CD4-positive, alpha-beta T cell treated with Interferon alpha-2 for 1 hour (primary cell): ENCODE measurements at places on chromosomes 7 and 10.

DNA sequence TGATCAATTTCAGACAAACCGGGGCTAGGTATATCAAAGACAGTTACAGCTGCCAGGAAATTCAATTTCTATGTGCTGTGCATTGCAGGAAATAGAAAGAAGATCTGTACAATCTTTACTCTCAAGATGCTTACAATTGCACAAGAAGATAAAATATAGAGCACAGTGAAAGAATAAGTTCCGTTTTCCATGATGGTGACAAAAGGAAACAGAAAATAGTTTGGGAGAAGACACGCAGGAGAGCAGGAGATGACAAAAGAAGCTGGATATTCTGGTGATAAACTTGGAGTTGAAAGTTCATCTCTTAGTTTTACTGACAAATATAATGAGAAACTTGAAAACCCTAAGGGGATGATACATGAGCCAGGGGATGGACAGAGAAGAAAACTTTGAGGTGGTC, 646.0 kb downstream of the PARD3 start:
- no peak for DNase-seq

- no peak for DNase-seq
Measured at GRCh38 chr7:127766831-127767459, 115.0 kb downstream of the SND1 start.

- no peak for DNase-seq
Measured at GRCh38 chr10:85967594-85967993, 399.0 kb downstream of the GRID1 start.

DNA sequence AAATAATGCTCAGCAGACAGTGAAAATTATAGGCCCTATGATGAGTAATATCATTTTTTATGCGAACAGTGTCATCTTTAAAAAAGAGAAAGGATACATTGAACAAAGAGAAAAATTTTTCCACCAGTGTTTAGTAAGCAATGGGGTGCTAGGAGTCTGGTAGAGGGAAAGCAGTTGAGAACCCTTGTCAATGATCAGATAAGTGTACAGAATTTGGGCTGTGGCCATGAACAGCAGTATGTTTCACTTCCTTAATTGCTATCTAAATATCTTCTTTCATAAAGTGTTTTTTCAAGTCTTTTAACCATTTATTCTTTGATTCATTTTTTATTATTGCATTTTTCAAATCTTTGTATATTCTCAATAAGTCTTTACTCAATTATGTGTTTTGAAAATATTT, 750.7 kb upstream of the KCND2 start:
- DNase-seq = no peak

DNA sequence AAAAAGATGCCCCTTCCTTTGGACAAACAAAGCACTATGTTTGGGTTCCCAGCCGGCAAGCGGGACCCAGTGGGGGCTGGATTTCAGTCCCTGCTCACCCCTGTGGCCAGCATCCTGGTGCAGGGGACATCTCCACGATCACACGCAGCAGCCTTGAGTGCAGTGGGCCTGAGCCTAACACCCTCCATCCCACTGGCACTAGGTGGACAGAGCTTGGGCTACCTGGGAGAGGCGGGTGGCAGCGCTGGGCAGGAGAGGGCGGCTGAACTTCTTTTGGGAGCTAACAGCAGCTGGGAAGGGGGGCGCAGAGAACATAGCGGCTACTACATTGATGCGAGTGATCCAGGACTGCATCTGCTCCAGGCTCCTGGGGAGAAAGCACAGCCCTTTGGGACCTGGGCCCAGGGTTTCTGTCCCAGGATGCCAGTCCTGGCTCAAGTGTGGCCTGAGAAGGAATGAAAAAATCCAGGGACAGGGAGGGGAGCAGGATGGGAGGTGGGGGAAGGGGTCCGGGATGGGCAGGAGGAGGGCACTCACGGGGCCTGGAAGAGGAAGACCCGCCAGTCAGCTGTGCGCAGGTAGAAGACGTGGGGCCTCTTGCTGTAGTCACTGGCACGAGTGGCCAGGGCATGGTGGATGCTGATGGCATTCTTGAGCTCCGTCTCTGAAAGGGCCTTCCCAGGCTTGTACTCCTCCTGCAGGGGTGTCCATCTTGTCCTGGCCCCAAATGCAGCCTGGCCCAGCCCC, 9.0 kb downstream of the NFKB2 start:
- no peak for DNase-seq

- DNase-seq = no peak
Measured at GRCh38 chr7:18096087-18096486, 68.4 kb upstream of the PRPS1L1 start.

DNA sequence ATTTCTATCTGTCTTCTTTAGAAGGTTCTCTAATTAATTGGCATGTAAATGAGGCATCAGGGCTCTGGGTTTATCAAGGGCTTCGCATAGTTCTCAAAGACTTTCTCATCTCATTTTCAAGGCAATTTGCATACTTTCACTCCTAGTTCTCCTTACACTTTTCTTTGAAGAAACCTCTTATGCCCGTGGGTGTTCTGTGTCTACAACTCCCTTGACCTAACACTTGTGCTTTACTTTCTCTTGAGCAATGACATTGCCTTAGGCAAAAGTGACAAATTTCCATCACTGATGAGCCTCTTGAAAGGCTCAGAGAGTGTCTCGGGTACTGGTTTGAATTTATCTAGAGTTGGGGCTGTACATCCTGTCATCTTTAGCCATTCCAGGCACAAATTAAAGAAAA, 74.7 kb upstream of the ITPRID1 start:
- DNase-seq = no peak

- no peak for DNase-seq
Measured at GRCh38 chr10:51699145-51699474, 285 bp downstream of the CSTF2T start.

DNA sequence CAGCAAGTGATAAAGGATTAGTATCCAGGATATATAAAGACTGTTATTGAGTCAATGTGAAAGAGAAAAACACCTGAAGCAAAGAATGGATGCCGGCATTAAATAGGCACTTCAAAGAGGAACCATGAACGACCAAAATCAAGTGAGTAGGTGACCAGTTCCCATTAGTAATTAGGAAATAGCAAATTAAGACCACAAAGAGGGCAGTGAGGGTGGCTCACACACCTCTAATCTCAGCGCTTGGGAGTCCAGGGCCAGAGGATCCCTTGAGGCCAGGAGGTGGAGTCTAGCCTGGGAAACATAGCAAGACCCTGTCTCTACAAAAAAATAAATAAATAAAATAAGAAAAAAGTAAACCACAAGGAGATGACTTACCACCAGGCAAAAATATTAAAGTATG, 1.5 kb upstream of the ANTXRL start:
- DNase-seq = no peak

DNA sequence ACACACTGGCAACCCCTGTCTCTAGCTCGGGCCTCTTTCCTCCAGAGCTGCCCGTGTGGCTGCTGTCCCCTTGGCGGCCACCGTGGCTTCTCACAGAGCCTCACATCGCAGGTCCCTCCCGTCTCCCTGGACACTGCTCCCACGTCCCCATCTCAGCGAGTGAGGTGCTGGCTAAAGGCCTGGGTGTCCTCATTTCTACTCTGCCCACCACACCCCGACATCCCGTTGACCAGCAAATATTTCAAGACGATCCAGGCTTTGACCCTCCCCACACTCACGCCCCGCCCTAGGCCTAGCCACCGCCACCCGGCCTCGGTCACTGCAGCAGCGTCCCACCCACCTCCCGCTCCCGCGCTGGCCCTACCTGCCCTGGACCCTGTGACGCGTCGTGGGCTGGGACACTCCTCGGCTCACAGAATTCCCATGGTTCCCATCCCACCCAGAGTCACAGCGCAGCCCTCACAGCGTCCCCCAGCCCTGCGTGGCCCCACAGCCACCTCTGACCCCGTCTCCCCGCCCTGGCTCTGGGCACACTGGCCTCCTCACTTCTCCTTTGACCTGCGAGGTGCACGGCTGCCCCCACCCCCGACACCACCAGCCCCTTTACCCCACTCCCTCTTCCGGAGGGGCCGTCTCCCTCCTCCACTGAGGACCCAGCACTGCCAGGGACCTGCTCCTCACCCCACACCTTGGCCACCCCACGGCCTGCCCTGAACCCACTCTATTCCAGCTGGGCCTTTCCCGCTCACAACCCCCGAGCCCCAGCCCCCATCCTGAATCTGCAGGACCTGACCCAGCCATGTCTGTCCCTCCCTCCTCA, 6.9 kb downstream of the ADAP1 start:
- no peak for DNase-seq

DNA sequence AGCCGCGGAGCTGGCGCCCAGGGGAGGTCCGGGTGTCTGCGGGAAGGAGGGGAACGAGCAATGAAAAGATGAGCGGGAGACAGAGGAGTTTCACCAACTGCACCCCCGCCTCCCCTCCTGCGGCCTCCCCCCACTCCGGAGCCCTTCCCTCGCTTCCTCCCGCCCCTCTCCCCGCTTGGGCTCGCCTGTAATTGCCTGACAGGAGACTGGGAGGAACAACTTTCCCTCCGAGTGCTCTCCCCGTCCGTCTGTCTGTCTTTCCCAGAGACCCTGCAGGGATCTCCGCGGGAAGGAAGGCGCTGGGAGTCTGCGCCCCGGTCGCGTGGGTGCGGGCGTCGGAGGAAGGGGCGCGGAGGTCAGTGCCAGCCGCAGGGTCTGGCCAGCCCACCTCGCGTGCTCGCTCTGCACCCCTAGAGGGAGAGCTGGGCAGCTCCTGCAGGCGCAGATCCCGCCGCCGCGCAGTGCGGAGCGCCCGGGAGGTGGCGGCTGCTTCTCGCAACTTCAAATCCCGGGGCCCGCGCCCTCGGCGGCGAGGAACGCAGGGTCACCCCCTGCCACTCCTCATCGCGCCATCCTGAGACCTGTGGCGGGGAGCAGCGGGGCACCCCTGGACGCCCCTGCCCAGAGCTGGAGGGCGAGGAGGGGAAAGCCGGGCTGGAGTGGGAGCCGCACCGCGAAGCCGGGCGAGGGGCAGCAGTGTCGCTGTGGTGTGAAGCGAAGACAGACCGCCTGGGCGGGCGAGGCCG, 511 bp upstream of the NRP1 start:
- DNase-seq = peak; percentile 15

DNA sequence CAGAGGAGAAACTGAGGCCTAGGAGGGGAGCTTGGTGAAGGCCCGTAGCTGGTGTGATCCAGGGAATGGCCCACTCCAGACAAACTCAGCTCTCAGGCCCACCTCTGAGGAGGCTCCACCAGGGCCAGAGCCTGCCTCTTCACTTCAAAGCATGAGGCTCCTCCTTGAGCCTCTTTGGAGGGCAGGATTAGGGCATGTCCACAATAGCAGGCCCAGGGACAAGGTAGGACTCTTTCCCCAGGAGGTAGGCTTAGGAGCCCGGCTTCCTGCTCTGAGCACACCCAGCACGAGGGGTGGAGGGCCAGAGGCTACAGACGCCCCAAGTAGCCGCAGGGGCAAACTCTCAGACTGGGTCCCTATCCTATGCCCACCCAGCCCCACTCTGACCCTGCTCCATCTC, 164.6 kb upstream of the ZMIZ1 start:
- no peak for DNase-seq

GRCh38 chr7:112892263-112892662, 102.1 kb upstream of the TMEM168 start:
- DNase-seq = no peak

DNA sequence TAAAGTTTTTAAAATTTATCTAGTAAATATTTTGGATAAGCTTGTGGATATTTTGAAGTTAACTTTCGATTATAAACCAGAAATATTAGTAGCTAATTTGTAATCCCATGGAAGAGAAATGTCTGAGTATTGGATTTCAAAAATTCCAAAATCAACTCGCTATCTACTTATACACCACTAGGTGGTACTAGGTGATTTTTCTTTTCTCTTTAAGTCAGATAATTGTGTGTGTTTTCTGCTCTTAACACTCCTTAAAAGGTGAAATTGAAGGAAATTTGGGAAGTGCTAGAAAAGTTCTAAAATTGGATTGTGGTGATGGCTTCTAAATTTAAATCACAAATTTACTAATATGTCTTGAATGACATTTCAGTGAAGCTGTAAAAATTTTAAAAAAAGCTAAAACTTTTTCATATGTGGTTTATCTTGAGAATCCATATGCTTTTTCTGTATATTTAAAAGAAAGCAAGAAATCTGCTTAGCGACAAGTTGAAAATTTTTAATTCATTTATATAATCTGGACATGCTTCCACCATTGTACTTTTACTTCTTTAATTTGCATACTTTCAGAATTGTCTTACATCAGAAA, 90.2 kb downstream of the IPMK start:
- DNase-seq = no peak

- DNase-seq = no peak
Measured at GRCh38 chr7:80895056-80895455, 23.8 kb downstream of the SEMA3C start.

DNA sequence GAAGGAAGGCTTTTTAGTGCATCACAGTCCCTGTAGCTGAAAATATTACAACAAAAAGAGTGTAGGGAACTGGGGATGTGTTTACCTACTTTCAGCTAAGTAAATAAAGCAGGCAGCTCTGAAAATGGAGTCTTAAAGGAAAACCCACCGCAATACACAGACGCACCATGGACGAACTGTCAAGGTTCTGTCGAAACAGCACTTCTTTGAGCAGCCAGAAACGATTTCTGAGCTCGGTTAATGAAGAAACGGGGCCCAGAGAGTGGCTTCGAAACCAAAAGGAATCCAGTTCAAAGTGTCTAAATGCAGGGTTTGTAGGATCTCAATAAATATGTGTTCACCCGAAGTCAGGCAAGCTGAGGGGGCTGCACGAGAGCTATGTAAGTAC, 275.4 kb upstream of the NEBL start:
- no peak for DNase-seq

DNA sequence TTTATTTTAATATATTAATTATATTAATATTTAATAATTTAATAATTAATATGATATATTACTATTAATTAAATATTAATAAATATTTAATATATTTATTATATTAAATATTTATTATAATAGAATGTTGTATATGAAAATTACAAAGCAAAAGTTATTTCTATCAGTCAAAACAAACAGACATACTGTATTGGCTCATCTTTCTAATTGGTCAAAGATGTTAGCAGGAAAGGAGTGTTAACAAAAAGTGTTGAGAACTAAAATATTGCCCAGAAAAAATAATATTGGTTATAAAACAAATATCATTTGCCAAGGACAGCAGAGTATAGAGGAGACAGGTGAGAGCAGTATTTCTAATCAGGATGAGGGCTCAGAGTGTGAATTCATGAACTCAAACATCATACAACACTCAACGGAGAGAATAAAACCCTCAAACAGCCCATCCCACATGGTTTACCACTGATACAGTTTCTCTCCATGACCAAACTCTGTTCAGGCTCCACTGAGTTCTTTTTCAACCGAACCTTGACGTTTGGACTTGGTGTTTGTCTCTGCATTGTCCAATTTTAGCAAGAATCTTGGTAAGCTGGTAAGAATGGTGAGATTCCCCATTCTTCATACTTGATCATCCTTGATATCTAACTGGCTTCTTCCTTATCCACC, 58.0 kb downstream of the TSPAN12 start:
- no peak for DNase-seq

DNA sequence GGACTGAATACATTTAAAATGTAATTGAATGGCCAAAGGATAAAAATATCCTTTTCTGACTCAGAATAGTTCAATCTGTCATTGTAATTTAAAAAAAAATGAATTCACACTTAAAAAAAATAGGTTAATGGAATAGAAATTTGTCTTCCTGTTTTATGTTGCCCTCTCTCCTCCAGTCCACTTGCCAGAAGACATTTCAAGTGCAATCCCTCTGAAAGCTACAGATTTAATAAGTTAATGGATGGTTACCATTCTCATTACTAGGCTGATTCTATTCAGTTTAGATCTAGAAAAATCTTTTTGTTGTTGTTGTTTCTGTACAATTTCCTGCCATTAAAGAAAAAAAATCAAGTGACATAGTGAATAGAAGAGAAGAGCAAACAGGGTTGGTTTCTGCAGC, 142.9 kb downstream of the SKAP2 start:
- no peak for DNase-seq
